ENCODE measurements at places on chromosomes 6 and 20. TPM values are rescaled to one million over a fixed set of nuclear protein-coding genes. Genes with fewer than 3 reads are reported as not detected.

Gene NKX2-2
- not detected for total RNA-seq

Gene FOXC1
- total RNA-seq, result 88.4 TPM

Gene CAPN11
- not detected for total RNA-seq

Gene CCDC170
- 2.8 TPM for total RNA-seq

Gene OR2H2
- not detected for total RNA-seq

All from articular chondrocyte of knee joint (primary cell).